Posterior vena cava (tissue), 2 donors: ENCODE measurements at places on chromosomes 7 and 10. TPM values are rescaled to one million over a fixed set of nuclear protein-coding genes. Genes with fewer than 3 reads are reported as not detected.

The MET gene
- 15.7 TPM for total RNA-seq

The GPR158 gene
- 0.05 TPM for total RNA-seq

The PRTFDC1 gene
- 14.4 TPM for total RNA-seq

The PCDH15 gene
- 0.60 TPM for total RNA-seq

The IDI2 gene
- total RNA-seq: not detected
